Activated CD4-positive, alpha-beta T cell treated with anti-CD3 and anti-CD28 coated beads, Interleukin-2, amount 10 ng/mL, durations not matched to agents 24 days and 14 days (primary cell): ENCODE measurements at places on chromosomes 6 and 20. TPM values are rescaled to one million over a fixed set of nuclear protein-coding genes. Genes with fewer than 3 reads are reported as not detected.

- H3K36me3 ChIP-seq: no peaks in the 10 kb centered on the region
- no peak for DNase-seq
- no peak overlapping the region for H3K27ac ChIP-seq
- no peak overlapping the region for H3K4me3 ChIP-seq
- no peaks in the 10 kb centered on the region for H3K27me3 ChIP-seq
- H3K4me1 ChIP-seq: no peaks in the 10 kb centered on the region
Measured at GRCh38 chr20:14829906-14830305, 492.5 kb upstream of the FLRT3 start.

GRCh38 chr6:26300828-26301227 is 64.2 kb upstream of the BTN3A2 start:
- H3K27me3 ChIP-seq: peaks cover 1% of the 10 kb centered on the region
- peaks cover 21% of the 10 kb centered on the region for H3K4me1 ChIP-seq
- peak overlapping the region; percentile 64 for H3K27ac ChIP-seq

DNA sequence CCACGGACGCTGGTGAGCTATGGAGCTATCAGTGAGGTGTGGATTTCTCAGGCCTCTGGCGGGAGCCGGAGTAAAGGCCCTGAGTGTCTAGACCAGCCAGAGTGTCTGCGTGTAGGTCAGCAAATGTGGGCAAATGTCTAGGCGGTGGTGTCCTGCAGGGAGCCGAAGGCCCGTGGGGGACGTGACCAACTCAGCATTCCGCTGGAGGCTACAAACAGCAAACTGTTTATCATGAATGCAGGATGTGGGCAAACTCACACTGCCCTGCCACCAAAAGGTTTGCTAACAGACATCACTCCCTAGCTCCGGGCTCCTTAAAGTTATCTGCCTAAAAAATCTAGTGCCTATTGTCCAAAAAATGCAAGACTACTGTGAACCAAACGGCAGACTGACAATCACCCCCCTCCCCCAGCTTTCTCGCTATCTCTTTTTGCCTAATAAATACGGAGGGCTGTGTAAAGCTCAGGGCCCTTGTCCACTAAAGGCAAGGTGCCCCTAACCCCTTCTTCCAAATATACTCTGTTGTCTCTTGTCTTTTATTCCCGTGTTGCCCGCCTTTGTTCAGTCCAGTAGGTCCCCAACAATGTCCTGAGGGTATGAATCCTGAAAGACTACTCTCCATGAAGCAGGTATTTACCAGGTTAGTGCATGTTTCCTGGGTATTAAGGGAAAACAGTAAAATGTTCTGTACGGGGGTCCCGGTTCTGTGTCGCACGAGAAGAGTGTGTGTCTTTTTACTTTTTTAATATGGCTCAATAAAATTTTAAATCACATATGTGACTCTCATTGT is 29.0 kb upstream of the AFDN start:
- H3K27me3 ChIP-seq: peaks cover 64% of the 10 kb centered on the region
- H3K4me3 ChIP-seq: no peak overlapping the region
- no peak for DNase-seq
- H3K36me3 ChIP-seq: no peaks in the 10 kb centered on the region
- H3K27ac ChIP-seq: no peak overlapping the region

Gene LTA
- total RNA-seq: 622 and 631 TPM in 2 replicates
